ENCODE measurements at places on chromosomes 13 and 19.

- DNase-seq, result no peak
Measured at GRCh38 chr19:55158848-55159749, 1.6 kb upstream of the TNNI3 start.

GRCh38 chr13:75071395-75071794, 410.6 kb downstream of the TBC1D4 start:
- DNase-seq, result no peak

- DNase-seq, result no peak
Measured at GRCh38 chr13:26568132-26568815, 10.8 kb downstream of the WASF3 start.

GRCh38 chr13:60351326-60351725, 45.7 kb upstream of the TDRD3 start:
- DNase-seq, result peak; percentile 93

- no peak for DNase-seq
Measured at GRCh38 chr13:100483841-100484381, 104.7 kb downstream of the GGACT start.

- DNase-seq, result no peak
Measured at GRCh38 chr19:35462476-35462953, 14.5 kb downstream of the FFAR2 start.

- no peak for DNase-seq
Measured at GRCh38 chr19:8017808-8018207, 12.4 kb upstream of the ELAVL1 start.

DNA sequence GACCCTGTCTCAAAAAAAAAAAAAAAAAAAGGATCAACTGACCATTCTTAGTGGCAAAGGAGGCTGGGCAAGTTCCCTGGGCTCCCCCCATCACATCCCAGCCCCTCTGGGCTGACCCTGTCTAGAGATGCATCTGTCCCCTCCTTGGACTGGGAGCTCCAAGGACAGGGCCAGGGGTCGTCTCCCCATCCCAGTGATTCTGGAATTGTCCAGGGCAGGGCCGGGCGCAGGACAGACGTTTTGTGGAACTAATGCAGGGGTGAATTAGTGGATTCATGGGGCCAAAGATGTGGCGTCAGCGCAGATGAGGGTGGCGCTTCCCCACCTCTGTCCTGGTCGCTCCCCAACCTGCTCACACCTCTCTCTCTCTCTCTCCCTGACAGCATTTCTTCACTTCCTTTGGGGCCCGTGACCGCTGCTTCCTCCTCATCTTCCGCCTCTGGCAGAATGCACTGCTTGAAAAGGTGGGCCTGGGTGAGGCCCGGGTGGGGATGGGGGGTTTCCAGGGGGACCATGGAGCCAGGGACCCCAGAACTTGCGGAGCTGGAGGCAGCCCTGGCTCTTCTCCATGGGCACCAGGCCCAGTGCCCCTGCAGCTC, 11.1 kb downstream of the GRAMD1A start:
- no peak for DNase-seq

- no peak for DNase-seq
Measured at GRCh38 chr13:74919914-74920313, 562.1 kb downstream of the TBC1D4 start.

DNA sequence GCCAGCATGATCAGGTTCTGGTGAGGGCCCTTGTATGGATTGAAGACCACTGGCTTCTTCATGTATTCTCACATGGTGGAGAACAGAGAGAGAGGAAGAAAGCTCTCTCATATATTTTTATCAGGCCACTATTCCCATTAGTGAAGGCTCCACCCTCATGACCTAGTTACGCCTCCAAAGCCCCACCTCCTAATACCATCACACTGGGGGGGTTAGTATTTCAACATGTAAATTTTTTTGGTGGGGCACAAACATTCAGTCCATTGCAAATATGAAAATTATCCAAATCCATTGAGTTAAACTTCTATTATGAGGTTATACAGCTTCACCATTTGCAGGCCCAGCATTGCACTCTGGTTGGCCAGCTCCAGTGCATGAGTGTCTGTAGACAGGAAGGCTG, 33.2 kb upstream of the RBM26 start:
- no peak for DNase-seq

- DNase-seq, result no peak
Measured at GRCh38 chr19:37593996-37594303, 642 bp downstream of the ZNF571 start.

DNA sequence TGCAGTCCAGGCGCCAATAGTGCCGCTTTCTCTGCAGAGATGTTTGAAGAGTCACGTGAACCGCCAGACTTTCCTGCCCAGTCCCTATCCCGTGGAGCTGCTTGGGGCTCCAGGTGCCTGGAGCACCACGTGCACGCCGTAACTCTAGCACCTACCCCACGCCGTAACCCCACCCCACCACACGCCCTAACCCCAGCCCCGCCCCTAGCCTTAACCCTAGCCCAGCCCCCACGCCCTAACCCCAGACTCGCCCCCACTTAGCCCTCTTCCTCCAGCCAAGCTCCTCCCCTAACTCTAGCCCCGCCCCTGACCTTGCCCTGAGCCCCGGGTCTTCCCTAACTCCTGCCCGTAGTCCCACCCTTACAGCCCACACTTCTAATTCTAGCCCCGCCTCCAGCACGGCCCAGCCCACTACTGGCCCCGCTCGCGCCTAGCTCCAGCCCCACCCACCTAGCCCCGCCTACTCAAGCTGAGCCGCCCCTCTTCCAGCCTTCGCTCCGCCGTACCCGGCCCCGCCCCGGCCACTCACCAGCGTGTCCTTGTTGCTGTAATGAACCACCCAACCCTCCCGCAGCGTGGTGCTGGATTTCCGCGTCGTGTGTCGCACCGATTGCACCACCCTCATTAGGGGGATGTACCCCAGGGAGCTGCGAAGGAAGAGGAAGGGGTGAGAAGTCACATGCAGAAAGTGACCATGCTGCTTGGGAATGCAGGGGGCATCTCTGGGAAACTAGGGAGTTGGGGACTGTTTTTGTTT, 19.5 kb downstream of the PRKD2 start:
- DNase-seq, result peak; percentile 71

GRCh38 chr13:77918391-77919245, at the start of gene EDNRB:
EDNRB (minus strand) TSS chr13:77918831; CDS start chr13:77918573, 258 bp downstream.
- peak; percentile 22 for DNase-seq

- peak; percentile 72 for DNase-seq
Measured at GRCh38 chr13:46126552-46127357, 21.9 kb upstream of the CPB2 start.

DNA sequence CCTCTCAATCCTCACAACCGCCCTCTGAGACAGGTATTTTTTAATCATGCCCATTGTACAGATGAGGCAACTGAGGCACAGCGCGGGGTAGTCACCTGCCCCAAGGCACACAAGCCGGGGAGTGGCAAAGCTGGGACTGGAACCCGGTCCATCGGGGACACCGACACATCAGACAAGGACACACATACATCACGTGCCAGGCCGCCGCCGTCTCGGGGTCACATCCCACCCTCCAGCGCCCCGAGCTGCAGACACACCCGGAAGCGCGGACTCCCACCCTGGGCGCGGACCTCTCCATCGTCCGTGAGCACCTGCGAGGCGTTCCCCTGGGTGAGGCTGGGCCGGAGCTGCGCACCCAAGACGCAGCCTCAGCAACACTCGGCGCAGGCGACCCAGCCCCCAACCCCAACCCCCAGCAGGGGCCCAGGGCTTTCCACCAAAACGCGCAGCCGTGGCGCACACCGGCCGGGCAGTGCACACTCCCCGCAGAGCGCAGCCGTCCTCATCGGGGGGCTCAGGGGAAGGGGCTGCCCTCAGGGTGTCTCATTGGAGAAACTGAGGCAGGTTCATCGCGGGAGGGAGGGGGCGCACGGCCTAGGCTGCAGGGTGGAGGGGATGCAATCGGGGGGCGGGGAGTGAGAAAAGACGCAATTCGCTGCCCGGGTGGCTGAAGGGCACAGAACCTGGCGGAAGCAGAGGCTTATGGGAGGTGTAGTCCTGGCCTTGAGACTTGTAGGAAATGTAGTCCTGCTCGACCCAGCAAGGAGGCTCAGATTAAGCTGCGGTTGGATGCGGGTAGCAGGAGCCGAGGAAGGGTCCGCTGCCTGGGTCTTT, 1.9 kb upstream of the LMTK3 start:
- peak; percentile 60 for DNase-seq

DNA sequence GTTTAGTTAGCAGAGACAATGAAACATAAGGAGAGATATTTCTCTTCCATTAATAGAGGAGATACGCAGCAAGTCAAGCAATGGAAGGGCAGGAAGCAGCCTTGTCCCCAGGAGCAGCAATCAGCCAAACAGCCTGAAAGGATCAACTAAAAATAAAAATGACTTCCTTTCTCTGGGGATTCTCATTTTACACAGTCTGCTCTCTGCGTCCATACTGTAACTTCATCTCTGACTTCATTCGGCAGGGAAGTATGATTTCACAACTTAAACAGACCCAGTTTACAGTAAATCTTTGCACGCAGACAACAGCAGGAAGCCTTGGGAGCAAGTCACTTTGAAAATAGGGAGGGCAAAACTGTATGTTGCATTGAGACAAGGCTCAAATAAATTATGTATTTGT, 826.7 kb downstream of the DIAPH3 start:
- peak; percentile 17 for DNase-seq

DNA sequence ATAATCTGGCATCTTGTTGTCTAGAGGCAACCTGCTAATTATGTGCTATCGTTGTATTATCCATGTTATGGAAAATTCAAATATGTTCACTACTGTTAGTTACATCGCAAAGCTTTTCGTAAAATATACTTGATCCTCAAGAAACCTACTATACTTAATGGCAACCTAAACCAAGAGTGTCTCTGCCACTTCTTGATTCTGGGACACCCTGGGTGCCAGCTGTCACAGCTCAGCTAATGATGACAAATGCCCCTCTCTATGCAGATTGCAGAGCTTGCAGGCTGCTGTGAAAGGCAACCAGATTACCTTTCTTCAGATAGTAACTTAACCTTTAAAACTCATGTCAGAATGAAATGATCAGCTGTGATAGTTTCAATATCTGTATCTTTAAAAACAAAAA, 8.9 kb upstream of the MAB21L1 start:
- DNase-seq, result no peak

DNA sequence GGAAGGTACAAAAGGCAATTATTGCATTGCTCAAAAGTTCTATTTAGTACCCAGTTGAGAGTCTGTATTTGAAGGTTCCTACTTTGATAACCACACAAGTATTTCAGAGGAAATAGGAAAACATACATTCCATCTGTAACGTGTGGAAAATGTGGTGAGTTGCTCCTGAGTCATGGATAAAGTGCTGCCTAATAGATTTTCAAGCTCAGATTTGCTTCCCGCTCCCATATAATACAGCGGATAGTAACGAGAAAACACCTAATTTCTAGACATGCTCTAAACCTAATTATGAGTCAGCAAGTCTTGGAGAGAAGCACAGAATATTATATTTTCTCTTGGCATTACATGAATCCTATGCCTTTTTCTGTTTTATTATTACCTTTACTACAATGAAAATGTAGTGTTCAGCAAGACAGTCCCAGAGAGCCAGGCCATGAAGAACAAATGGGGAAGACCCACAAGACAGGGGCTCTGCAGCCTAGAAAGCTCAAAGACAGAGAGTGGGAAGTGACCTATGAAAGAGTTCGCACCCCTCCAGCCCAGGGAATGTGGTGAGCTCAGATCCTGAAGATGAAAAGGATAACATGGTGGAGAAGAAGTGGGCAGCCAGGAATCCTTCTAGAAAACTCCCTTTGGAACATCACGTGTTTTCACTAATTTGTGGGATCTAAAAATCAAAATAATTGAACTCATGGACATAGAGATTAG, 116.1 kb downstream of the STARD13 start:
- peak; percentile 90 for DNase-seq

- no peak for DNase-seq
Measured at GRCh38 chr19:54247106-54247930, 4.7 kb upstream of the LILRA6 start.

GRCh38 chr19:42069619-42070351, at the start of gene GRIK5:
GRIK5 (minus strand) TSS chr19:42070206; CDS start chr19:42065770, 4,436 bp downstream.
- no peak for DNase-seq

- DNase-seq, result peak; percentile 96
Measured at GRCh38 chr19:6076675-6077463, 33.4 kb downstream of the RFX2 start.

GRCh38 chr13:30408319-30409101, 13.8 kb upstream of the UBE2L5 start:
- DNase-seq, result peak; percentile 90

GRCh38 chr13:76164290-76164689, 528.2 kb downstream of the LMO7 start:
- no peak for DNase-seq

DNA sequence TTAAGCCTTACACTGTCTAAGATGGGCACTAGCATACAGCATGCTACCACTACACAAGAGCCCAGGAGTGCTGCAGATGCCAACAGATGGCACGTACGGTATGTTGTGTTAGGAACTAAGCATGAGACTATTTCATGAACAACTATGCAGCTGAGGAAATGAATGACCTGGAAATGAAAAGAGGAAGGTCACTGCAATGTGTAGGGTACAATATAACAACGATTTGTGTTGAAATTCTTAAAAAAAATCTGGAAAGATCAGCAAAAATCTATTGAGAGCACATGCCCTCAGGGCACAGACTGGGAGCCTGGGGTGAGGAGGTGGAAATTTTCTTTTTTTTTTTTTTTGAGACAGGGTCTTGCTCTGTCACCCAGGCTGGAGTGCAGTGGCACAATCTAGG, 14.4 kb downstream of the HAUS8 start:
- DNase-seq, result no peak

DNA sequence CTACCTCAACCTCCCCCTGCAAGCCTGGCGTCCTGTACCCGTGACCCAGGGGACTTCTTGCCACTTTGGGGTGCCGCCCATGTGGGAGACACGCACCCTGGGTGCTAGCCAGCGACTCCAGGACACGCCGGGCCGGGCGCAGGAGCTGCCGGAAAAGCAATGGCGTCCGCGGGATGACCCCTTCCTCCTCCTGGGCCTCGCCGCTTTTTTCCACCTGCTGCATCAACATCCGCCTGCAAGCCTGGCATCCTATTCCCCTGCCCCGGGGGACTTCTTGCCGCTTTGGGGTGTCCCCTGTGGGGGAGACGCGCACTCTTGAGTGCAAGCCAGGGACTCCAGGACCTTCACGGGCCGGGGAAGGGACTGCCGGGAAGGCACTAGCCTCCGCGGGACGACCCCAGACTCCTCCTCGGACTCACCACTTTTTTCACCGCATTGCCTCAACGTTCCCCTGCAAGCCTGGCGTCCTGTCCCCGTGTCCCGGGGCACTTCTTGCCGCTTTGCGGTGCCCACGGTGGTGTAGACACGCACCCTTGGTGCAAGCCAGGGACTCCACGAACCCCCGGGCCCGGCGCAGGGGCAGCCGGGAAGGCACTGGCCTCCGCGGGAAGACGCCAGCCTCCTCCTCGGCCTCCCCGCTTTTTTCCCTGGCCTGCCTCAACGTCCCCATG, 237.8 kb downstream of the TUBA3C start:
- no peak for DNase-seq

DNA sequence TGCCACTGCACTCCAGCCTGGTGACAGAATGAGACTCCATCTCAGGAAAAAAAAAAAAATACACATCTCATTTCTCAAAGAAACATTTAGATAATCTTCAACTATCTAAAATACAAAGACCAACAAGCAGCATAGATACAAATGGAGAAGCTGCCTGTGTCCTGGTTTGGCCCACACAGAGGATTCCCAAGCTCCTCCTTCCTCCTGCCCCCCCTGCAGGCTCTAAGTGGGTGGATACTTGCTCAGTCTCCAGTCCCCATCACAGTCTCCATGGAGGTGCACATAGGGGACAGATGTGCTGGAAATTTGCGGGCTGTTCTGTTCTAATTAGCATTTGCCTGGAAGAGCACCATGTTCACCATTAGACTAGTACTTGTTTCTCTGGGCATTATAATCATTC, 59.9 kb downstream of the ABCC4 start:
- DNase-seq, result no peak
